ENCODE measurements at places on chromosomes 7 and 10. TPM values are rescaled to one million over a fixed set of nuclear protein-coding genes. Genes with fewer than 3 reads are reported as not detected.
A peak's percentile ranks its signal among the peaks of the same experiment; 100 is the strongest.

GRCh38 chr10:85043207-85043606 is 714.8 kb downstream of the CCSER2 start:
- no peak for DNase-seq

GRCh38 chr10:18542832-18543231 is 108.6 kb downstream of the NSUN6 start:
- DNase-seq = no peak

GRCh38 chr7:39172137-39172536 is 194.4 kb downstream of the POU6F2 start:
- no peak for DNase-seq

DNA sequence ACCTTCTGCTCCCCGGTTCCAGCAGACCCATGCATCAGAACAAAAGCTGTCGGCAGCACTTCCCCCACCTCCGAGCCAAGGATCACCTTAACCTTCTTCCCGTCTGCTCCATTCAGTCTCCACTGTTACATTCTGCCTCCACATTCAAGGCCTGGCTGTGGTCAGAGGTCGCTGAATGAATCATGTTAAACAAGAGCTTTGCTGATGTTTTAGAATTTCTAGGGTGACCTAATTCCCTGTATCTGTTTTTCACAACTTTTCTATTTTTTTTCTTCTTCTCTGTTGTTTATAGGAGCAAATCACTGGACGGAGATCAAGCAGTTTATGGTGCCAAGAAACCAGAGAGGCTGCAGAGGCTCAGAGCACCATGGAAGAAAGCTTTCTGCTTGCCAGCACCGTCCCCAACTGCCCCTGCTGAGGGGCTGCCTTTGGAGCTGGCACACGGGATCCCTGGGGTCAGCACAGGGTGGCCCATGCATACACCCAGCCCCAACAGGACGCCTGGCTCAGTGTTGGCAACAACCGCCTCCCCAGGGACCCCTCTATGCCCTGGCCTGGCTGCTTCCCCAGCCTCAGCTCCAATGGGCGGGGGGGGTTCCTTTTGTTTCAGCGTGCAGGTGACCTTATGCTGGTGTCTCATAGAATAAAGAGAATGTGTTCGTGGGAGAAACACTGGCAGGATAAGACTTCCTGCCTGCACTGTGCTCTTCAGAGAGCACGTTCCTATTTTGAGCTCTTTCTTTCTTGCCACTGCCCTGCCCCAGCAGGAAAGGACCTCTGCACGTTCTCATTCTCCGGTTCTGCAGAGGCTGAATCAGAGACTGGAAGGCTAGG is 182.7 kb upstream of the LYZL2 start:
- DNase-seq = peak; percentile 88

DNA sequence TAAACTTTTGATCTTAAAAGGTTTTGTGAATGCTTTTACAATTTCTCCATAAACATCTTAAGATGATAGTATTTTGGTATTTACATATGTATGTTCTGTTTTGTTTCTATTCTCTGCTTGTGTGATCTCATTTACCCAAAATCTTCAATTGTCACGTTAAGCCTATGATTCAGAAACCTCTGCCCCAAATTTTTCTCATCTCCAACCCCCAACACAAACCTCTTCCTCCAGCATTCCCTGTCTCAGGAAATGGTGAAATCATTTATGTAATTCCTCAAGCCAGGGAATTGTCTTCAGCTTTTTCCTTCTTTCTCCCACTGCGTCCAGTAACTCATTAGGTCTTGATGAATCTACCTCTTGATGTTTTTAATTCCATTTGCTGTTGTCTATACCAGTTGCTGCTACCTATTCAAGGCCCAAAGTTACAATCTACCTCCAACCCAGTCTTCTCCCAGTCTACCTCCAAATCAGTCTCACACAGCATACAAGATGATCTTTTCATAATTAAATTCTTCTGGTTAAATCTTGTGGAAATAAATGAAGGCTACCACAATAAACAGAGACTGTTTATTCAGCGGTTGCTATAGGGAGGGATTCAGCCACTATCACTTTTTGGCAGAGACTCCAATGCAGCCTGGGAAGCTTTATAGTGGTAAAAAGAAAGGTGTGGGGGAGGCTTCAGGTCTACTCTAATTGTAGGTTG is 5.8 kb downstream of the CFAP69 start:
- DNase-seq = no peak

- DNase-seq = no peak
Observed at GRCh38 chr10:11168423-11169090, 150.9 kb downstream of the CELF2 start.

The MGAM2 gene
- 0.14 TPM for polyA plus RNA-seq

The GLCCI1 gene
- 40.1 TPM for polyA plus RNA-seq

DNA sequence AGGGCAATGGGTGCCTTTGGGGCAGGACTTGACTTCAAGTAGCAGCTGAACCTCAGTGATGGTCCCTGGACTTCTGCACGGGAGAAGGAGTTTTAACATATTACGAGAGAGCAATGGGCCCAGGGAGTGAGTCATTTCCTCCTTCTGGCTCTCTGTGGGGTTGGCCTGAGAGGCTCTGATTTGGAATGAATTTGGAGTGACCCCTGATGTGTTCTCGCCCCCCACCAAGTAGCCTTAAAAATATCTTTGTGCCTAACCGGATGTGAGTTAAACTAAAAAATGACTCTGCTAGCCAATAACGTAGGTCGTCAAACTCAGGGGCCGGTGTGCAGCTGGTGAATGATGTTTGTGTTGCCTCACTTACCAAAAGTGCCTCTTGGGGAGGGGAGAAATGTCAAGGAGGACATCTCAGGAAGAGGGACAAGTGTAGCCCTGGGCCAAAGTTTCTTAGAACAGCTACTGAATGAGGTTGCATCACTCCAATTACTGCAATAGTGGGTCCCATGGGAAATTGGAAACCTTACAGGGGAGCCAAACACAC is 656.6 kb downstream of the INHBA start:
- DNase-seq = no peak

GRCh38 chr7:2181077-2181854 is 51.5 kb downstream of the MAD1L1 start:
- DNase-seq = no peak

The PRR15 gene
- 0.29 TPM for polyA plus RNA-seq

The GLUD1 gene
- polyA plus RNA-seq = 581 TPM

GRCh38 chr10:115094416-115095140 is 1.4 kb downstream of the ATRNL1 start:
- no peak for DNase-seq

- no peak for DNase-seq
Observed at GRCh38 chr7:142791502-142791901, 20.7 kb downstream of the PRSS2 start.

The GDF10 gene
- 11.2 TPM for polyA plus RNA-seq

The HTR7 gene
- 8.8 TPM for polyA plus RNA-seq

The LRRN3 gene
- polyA plus RNA-seq = 106 TPM

DNA sequence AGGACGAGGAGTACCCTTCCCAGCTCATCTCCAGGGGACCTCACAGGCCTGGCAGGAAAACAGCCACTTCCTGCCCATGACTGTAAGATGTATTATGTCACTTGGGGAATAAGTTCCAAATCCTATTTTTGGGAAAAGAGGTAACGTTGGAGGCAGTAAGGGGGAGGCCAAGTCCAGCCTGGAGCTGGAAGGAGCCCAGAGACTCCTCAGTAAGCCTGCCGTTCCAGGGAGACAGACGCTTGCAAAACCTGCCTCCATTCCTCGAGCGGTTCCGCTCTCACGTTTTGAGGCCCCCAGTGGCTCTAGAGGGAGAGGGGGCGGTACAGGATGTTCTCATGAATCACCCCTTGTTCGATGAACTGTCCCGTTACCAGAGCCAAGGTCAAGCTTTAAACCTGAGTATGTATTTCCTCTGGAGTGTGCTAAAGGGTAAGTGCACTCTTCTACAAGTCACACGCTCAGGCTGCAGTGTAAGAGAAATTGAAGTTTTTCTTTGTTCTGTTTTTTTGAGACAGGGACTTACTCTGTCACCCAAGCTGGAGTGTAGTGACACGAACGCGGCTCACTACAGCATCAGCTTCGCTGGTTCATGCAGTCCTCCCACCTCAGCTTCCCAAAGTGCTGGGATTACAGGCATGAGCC is 45.5 kb upstream of the CYTH3 start:
- peak; percentile 32 for DNase-seq

The PRKCQ gene
- polyA plus RNA-seq = 10.1 TPM

GRCh38 chr7:79980376-79980775 is 154.3 kb upstream of the GNAI1 start:
- DNase-seq = no peak

DNA sequence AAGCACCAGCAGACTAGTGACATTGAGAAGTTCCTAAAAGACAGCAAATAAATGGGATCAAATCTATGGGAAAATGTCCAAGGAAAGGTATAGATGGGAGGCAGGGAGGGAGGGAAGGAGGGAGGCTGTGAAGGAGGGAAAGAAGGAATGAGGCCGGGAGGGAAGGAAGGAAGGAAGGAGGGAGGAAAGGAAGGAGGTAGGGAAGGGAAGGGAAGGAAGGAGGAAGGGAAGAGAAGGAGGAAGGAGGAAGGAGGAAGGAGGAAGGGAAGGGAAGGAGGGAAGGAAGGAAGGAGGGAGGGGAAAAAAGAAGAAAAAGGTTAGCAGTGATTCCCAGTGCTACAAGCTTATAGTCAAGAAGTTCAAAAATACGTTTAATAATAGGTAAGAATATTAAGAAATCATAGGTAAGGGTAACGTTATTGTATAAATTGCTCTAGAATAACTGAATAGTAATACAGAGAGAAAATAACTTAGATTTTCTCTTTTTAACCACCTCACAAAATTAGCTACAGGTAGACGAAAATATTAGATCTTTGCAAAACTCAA is 106.9 kb downstream of the LMBR1 start:
- no peak for DNase-seq

- no peak for DNase-seq
Observed at GRCh38 chr7:66741710-66742049, 1.1 kb downstream of the RABGEF1 start.

DNA sequence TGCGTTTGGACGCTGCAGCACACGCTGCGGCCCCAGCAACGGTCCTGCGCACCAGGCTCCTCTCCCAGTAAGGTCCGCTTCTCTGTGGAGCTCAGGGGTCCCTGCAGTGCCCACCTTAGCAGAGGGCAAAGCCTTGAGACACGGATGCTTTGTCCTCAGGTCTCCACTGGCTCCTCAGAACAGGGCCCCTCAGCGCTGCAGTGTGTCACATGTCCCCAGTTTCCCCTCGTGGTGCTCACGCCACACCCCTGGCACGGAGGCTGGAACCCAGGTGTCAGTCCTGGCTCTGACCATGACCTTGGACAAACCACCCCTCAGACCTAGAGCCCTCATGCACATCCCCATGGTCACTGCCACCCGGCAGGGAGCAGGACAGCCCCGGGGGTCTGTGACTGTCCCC is 19.9 kb upstream of the GPER1 start:
- no peak for DNase-seq
